Frontal cortex (tissue), 4 donors: ENCODE measurements at places on chromosomes 3 and 15.
A peak's percentile ranks its signal among the peaks of the same experiment; 100 is the strongest.

GRCh38 chr15:66901336-66902100 lies 163.9 kb upstream of the SMAD3 start:
- DNase-seq = no peak

DNA sequence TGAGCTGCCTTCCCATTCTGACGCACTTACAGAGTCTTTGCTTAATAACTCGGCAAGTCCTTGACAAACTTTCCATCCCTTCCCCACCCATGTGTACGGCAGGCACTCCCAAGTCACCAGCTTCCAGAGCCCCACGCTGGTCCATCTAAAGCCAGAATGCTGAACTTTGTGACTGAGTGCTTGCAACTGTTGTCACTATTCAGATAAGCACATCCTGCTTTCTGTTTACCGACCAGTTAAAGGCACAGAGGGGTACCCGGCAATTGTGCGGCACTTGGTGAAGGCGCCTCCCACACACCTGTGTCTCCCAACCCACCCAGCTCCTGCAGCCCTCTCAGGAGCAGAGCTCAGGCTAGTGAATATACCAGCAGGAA lies 430.6 kb downstream of the FOXP1 start:
- DNase-seq = no peak

- DNase-seq = no peak
Observed at GRCh38 chr3:124336067-124336656, 344.2 kb upstream of the ROPN1 start.

- DNase-seq = no peak
Observed at GRCh38 chr3:128448491-128448890, 18.2 kb downstream of the DNAJB8 start.

GRCh38 chr3:188076176-188076575 lies 77.8 kb upstream of the LPP start:
- DNase-seq = peak; percentile 28

- no peak for DNase-seq
Observed at GRCh38 chr3:97930018-97930417, 42.2 kb downstream of the RIOX2 start.

DNA sequence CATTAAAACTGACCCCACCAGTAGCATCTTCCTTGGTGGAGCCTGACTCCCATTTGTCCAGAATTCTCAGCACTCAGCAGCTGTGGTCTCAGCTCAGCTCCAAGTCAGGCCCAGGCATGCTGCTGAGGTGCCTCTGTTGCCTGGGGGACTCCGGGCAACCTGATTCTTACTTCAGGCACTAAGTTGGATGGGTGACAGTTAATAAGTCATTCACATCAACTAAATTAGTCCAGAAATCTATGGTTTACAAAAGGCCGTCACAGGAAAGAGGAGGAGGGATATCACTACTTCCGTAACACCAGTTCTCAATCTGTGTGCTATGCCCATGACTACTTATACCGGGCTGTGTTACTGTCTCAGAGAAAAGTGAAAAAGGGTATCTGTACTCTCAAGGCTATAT lies 310.2 kb downstream of the SATB1 start:
- DNase-seq = no peak

DNA sequence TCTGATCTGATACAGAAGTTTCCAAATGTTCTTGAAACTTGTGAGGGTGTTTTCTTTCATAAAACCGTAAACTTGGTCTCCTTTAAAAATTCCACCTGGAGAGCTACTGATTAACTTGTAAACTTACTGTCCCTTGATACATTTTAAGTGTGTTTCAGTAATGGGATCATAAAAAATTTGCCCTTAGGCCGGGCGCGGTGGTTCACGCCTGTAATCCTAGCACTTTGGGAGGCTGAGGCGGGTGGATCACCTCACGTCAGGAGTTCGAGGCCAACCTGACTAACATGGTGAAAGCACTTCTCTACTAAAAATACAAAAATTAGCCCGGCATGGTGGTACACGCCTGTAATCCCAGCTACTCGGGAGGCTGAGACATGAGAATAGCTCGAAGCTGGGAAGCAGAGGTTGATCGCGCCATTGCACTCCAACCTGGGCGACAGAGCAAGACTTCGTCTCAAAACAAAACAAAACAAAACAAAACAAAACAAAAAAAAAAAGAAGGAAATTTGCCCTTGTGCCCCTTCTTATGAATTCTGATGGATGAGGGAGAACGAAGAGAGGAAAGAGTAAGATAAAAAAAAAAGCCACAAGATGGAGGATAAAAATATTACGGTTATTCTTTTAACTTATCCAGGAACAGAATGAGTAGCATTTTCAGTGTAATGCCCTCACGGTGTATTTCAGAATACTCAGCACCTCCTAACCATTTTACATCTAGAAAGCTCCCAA lies 32.1 kb upstream of the AP4E1 start:
- no peak for DNase-seq

- peak; percentile 59 for DNase-seq
Observed at GRCh38 chr15:98954411-98954810, 53.2 kb downstream of the PGPEP1L start.

DNA sequence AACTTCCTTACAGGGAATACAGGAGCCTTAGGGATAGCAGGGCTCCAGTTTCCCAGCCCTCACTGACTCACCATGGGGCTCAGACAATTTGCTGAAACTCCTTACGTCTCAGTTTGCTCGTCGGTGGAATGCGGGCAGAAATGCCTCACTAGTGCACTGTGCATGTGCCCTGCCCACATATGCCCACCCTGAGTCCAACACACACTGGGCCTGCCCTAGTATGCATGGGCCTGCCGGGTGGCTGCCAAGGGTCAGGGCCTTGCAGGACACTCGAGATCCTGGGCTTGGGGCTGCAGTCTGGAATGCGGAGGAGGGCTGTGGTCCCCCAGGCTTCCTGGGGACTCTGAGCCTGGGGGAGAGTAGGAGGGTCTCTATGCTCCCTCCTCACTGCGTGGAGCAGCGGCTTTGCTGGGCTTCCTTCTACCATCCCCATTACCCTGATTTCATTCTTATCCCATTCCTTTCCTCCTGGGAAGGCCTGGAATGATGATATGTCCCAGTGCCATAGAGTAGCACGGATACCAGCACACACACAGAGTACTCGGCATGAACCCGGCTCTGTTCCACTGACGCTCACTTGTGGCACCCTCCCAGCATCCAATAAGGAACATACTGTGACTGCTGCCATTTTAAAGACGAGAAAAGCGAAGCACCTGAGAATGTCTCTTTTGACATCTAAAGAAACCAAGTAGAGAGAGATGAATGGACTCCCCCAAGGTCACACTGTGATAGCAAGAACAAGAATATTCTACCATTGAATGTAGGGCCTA lies 124.2 kb downstream of the ASB7 start:
- DNase-seq = no peak

GRCh38 chr3:147906285-147906684 lies 497.1 kb downstream of the ZIC1 start:
- no peak for DNase-seq

- DNase-seq = no peak
Observed at GRCh38 chr15:46293550-46293949, 658.7 kb downstream of the SQOR start.

GRCh38 chr3:30520699-30521098 lies 85.7 kb upstream of the TGFBR2 start:
- no peak for DNase-seq

- DNase-seq = no peak
Observed at GRCh38 chr3:177515786-177516157, 318.5 kb upstream of the TBL1XR1 start.

- DNase-seq = no peak
Observed at GRCh38 chr15:25734680-25735355, 128.3 kb downstream of the ATP10A start.

GRCh38 chr15:70478251-70478990 lies 284.9 kb downstream of the UACA start:
- DNase-seq = no peak

GRCh38 chr3:51974963-51975851 lies at the start of gene ABHD14A:
ABHD14A (plus strand) TSS chr3:51975064; CDS start chr3:51975136, 72 bp downstream.
- peak; percentile 83 for DNase-seq

GRCh38 chr3:115657168-115657567 lies 33.9 kb downstream of the GAP43 start:
- no peak for DNase-seq

DNA sequence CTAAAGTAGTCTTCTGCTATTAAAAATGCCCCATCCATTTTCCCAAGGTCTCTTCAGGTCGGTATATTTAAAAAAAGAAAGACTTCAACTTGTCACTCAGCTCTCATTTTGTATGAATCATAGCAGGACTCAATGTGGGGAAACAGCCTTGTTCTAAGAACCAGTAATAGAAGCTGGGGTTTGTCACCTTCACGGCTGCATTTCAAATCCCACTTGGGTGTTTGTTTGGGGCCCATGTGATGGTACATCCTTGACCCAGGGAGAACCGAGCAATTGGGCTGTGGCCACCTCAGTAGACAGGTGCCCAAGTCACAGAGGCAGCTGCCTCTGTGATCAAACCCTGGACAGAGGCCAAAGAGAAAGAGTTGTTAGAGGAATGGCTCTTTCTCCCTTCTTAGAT lies 70.3 kb upstream of the ARL8B start:
- DNase-seq = no peak

DNA sequence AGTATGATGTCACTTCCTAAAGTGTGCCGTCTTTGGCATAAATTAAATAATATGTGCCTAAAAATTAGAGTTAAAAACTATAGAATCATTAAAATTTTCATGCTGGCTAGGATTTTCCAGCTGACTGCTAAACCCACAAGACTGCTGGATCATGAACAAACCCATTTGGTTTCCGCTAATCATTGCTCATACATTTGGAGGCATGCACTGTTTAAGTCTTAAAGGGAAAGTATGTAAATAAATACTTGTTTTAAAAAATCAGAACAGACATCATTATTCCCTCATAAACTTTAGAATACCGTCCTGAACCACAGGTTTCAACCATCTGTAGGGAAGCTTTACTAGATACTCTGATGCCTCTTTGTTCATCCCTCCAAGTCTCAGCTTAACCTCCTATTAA lies 26.5 kb downstream of the ATP6V1A start:
- no peak for DNase-seq

- no peak for DNase-seq
Observed at GRCh38 chr3:36833160-36833814, 68.9 kb upstream of the DCLK3 start.

DNA sequence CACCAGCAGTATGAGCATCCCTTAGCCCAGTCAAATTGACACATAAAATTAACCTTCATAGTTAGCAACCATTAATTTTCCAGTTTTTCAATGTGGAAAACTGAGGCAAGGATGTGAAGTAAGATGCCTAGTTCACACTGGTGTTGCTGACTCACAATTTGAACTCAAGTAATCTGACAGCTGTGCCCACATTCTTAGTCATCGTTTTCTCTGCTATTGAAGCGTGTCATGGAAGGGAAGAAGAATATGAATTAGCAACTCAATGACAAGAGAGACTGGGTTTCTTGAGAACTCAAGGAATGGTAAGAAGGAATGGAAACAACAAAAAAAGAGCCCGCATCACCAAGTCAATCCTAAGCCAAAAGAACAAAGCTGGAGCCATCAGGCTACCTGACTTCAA lies 261.4 kb downstream of the EPHA3 start:
- DNase-seq = no peak
